Right atrium auricular region (tissue), 2 donors: ENCODE measurements at places on chromosomes 2 and 18. TPM values are rescaled to one million over a fixed set of nuclear protein-coding genes. Genes with fewer than 3 reads are reported as not detected.
A peak's percentile ranks its signal among the peaks of the same experiment; 100 is the strongest.

DNA sequence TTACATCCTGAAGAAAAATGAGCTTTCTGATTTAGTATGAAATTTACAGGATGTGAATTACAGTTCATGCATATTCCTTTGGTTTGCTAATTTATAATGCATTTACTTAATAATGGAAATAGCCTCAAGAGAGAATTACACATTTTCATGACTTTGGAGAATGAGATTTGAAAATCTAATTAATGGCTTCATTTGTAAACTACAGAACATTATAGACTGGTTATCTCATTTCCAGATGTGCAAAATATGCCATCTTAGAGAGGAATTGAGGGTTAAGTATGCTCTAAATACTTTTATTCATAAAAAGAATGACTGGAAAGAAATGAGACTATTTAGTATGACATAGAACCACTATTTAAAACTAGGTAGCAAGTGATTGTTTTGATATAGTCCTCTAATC, 94.2 kb upstream of the DNAJC10 start:
- no peak for DNase-seq

- DNase-seq = no peak
Measured at GRCh38 chr2:108460345-108461037, 11.5 kb downstream of the GCC2 start.

DNA sequence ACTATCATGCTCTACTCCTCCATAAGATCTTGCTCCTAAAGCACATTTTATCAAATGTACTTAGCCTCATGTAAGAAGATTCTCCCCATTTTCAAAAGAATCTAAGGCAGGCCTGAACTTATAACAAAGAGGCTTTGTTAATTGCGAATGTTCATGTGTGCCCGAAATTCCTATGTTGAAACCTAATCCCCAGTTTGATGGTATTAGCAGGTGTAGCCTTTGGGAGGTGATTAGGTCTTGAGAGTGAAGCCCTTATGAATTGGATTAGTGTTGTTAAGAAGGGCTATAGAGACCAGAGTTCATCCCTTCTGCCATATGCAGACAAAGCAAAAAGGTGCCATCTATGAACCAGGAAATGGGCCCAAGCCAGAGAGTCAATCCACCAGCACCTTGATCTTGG, 234.5 kb downstream of the PAX3 start:
- no peak for DNase-seq

GRCh38 chr2:188966079-188966571, 8.0 kb upstream of the COL3A1 start:
- no peak for DNase-seq

- no peak for DNase-seq
Measured at GRCh38 chr2:238294393-238295143, 6.2 kb upstream of the PER2 start.

DNA sequence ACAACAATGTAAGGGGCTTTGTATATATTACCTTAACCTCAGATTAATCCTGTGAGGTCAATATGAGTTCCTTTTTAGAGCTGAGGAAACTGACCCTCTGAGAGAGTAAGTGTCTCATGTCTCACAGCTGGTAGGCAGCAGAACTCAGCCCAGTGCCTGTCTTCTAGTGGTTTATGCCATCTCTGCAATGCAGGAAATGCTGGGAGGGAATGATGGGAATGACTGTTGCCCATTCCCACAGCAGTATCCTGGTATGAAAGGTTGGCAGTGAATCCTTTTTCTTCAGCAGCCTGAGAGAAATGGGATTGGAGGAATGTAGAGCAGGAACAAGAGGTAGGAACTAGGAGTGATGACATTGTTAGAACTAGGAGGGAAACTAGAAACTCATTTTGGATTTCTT, 6.0 kb downstream of the MRPL30 start:
- DNase-seq = no peak

DNA sequence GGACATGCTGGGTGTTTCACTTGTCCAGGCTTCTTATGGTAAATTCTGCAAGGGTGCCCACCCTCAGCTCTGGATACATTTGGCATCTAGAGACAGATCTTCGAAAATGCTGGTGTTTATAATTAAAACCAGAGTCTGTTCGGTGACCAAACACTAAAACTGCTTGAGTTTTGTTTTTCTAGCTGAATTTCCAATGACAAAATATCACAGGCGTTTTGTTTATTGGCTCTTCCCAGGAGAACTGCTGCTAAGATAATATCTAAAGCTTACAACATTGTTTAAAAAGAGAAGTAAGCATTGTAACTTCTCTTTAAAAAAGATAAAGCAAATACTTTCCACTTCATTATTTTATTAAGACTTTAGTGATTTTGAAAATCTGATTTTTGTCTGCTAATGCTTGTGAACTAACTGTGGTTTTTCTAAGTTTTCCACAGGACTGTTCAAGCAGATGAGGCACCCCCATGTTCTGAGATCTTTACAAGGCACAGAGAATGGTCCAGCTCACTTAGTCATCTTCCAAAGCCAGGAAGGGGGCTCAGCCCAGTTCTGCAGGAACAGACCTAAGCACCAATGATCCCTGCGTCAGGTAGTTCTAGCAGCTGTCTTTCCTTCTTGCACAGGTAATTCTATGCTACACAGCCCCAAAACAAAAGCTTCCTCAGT, 94.8 kb upstream of the LTBP1 start:
- no peak for DNase-seq

DNA sequence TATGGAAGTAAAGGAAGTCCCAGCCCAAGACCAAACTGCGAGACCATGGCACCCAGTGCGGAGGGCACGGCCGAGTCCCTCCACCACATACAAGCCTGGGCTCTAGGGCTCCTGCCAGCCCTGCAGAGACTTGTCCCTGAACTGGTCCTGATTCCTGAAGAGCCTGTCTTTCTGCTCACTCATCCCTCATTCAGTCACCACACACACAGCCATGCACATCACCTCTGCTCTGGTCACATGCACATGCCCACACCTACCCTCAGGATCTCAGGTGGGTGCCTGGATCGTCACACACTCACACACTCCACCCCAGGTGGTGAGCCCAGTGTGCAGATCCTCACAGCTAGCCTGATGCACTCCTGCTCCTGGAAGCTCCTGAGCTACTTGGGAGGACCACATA, 71.4 kb upstream of the LAPTM4A start:
- DNase-seq = no peak

DNA sequence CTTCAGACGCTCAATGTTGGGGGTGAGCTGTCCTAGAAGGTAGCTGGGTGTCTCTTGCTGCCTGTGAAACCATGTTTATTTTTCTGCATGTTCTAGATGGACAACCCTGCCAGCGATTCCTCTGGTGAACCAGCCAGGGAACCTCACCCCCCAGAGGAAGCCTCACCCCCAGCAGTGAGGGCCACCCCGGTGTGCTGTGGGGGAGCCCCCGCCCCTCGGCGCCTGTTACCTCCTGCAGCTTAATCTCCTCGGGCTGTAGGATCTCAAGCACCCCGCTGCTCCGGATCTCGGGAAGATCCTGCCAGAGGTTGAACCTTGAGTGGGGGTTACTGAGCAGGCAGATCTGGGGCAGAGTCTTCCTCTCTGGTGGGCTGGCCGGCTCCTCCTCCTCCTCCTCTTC, 50.0 kb downstream of the SNORC start:
- no peak for DNase-seq

DNA sequence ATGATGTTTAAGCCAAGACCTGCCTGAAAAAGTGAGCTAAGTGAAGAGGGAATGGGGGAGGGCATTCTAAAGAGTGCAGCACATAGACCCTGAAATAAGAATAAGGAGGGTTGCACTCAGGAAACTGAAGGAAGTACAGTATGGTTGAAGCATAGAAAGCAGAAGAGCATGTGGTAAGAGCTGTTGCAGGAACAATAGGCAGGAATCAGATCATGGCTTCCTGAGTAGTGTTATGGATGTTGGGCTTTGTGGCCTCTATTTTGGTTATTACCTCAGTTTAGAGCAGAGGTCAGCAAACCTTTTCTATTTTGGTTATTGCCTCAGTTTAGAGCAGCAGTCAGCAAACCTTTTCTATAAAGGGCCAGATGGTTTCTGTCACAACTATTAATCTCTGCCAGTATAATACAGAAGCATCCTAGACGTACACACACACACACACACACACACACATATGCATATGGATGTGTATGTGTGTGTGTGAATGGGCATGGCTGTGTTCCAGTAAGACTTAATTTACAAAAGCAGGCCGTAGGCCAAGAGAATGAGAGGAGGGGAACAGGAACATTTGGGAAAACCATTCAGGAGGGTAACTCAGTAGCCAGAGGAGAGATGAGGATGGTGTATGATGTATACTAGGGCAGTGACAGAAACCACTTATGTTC, 91.1 kb upstream of the MYO3B start:
- DNase-seq = no peak

DNA sequence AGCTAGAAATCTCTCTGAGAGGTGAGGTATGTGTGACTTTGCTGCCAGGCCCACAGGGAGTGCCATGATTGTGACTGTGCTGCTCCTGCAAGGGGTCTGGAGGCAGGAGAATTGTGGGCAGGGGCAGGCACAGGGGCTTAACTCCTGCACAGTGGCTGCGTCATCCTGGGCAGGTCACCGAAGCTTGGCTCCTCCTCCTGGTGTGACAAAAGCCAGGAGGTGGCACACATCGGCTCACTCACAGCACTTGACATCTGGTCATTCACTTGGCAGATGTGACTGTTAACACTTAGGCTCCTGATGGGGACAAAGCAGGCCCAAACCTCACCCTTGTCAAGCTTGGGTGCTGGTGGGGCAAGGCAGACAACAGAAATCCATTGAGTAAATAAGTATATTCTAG, 36.4 kb upstream of the GLI2 start:
- DNase-seq = no peak

- no peak for DNase-seq
Measured at GRCh38 chr2:29307519-29307918, 192.3 kb downstream of the CLIP4 start.

- DNase-seq = no peak
Measured at GRCh38 chr18:48485828-48486405, 52.9 kb upstream of the CTIF start.

DNA sequence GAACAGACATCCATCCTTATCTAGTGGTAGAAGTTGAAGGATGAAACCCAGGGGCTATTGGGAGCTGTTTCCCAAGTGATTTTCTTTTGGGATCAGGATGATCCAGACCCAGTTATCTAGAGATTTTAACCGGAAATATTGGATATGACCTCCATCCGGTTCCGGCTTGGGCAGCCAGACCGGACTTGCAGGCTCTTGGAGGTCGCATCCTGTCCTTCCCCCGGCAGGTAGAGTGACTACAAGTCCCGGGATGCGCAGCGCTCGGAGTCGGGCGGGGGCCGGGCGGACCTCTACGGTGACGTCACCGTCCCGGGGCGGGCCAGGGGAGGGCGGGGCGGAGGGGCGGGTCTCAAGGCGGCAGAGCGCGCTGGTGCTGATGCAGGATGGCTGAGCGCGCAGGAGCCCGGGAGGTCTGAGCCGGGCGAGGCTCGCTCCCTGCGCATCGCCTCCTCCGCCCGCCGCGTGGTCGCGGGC, at the start of gene KIF5C:
Gene KIF5C (plus strand): TSS at position 360 of the 474 bp plus-strand sequence. CDS start 391 bp downstream, outside the sequence.
- peak; percentile 71 for DNase-seq

GRCh38 chr2:181628590-181629585, 28.0 kb downstream of the CERKL start:
- DNase-seq = no peak

- DNase-seq = no peak
Measured at GRCh38 chr2:199302851-199303250, 154.9 kb downstream of the SATB2 start.

GRCh38 chr2:144751142-144751905, 231.4 kb upstream of the ZEB2 start:
- no peak for DNase-seq

GRCh38 chr2:3654531-3655225, 3.3 kb upstream of the ALLC start:
- DNase-seq = no peak

- no peak for DNase-seq
Measured at GRCh38 chr2:187580462-187581124, 26.4 kb upstream of the TFPI start.

DNA sequence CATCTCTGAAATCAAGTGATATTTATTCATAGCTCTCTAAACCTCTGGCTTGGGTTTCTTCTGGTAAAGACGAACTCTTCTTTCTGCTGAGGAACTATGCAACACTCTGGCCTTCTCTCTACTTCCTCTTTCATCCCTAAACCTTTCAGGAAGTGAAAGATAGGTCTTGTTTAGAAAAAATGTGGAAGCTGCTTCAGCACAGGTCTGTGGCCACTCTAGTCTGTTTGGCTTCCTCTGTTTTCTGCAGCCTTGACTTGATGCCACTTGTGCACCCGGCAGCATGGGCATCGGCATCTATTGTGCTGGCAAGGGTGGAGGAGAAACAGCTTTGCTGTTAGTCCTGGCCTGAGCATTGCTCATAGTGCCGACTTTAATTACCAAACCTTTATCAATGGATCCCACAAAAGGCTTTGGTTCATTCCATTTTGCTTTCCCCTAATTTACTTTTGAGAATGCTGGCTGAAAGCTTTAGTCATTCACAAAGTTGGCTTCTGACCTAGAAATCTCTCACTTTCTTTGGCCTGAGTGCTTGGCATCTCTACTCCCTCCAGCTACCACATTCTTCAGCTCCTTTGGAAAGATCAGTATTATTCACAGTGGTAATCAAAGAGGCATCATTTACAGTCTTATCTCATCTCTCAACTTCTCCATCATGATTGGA, 32.0 kb upstream of the GPR39 start:
- no peak for DNase-seq

- no peak for DNase-seq
Measured at GRCh38 chr2:86048888-86049287, 56.8 kb downstream of the POLR1A start.

DNA sequence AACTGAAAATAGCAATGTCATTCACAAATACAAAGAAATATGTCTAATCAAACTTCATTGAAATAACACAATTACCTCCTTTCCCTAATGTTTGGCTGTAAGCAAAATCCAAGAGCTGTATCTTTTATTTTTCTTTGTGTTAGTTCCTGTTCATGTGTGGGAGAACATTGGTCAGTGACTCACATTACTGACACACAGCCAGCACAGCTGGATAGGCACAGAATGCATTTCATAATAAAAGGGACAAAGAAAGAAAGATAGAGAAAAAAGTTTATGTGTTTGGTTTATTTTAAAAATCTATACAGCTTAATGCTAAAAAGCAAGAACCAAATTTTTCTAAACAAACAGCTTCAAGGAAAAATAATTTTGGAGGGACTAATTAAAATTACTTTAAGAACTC, 185.6 kb upstream of the COL3A1 start:
- DNase-seq = peak; percentile 79

DNA sequence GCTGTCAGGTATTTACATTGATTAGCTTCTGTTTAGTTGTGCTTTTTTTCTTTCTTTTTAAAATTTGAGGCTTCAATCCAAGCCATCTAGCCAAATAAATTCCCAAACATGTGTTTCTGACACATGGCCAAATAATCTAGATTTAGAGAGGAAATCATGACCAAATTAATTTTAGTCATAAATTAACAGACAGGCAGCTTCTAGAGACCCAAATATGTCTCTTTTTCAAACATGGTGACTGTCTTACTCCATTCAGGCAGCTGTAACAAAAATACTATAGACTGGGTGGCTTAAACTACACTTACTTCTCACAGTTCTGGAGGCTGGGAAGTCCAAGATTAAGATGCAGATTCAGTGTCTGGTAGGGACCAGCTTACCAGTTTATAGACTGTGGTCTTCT, 23.2 kb upstream of the NAB1 start:
- no peak for DNase-seq

GRCh38 chr2:199855812-199856211, 4.8 kb upstream of the FTCDNL1 start:
- no peak for DNase-seq

The AP1S3 gene
- total RNA-seq = 3.5 TPM

The SERPINB3 gene
- not detected for total RNA-seq

The CHRND gene
- total RNA-seq = not detected

The AQP12B gene
- not detected for total RNA-seq

The TTC32 gene
- total RNA-seq = 3.7 TPM

The GPR55 gene
- total RNA-seq = not detected

The ASB18 gene
- 7.6 TPM for total RNA-seq

The DCDC2C gene
- total RNA-seq = not detected

The DNER gene
- 28.4 TPM for total RNA-seq

The SERPINB4 gene
- not detected for total RNA-seq
